ENCODE measurements at places on chromosomes 2 and 18. TPM values are rescaled to one million over a fixed set of nuclear protein-coding genes. Genes with fewer than 3 reads are reported as not detected.

Gene CXCR4
- total RNA-seq, result 13.2 TPM

Gene CAPN14
- 0.10 TPM for total RNA-seq

Gene TMEM169
- 0.45 TPM for total RNA-seq

Gene CEBPZOS
- 40.2 TPM for total RNA-seq

Gene ZNF892
- total RNA-seq, result 3.6 TPM

Gene PAIP2B
- 1.3 TPM for total RNA-seq

Gene PSTPIP2
- total RNA-seq, result 8.8 TPM
